ENCODE measurements at places on chromosomes 13 and 19.

DNA sequence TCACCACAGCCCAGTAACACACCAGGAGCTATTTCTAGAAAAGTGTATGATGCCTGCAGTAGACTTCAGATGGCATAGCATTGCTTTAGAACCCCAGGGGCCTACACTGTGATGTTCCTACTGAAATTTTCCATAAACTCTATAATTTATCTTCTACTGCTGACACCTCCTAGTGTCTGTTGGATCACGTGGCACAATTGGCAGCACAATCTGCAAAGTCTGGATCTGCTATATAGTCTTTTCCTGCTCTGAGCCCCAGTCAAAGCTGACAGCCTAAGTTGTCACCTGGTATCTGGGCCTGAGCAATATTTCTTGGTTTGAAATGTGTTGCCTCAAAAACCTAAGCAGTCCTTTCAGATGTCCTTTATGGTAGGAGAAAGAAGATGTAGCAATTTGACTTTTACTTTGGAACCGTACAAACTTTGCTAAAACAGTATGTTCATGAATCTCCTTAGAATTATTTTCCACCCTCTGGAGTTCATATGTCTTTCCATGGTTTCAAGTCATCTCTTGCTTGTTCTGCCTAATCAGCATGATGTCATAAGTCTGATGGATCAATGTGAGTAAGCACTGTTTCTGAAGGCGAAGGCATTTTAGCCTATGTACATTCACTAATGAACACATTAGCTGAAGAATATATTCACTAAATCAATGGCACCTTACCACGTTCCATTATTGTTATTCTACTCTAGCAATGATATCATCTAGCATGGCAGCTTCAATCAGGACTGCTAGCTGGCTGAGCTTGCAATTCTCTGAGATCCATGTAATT is 536.5 kb upstream of the NBEA start:
- DNase-seq, result no peak

- DNase-seq, result no peak
These were observed 165.2 kb downstream of the SHISA2 start for GRCh38 chr13:25886438-25887214.

GRCh38 chr13:20287976-20288375 is 55.9 kb upstream of the GJB6 start:
- no peak for DNase-seq

DNA sequence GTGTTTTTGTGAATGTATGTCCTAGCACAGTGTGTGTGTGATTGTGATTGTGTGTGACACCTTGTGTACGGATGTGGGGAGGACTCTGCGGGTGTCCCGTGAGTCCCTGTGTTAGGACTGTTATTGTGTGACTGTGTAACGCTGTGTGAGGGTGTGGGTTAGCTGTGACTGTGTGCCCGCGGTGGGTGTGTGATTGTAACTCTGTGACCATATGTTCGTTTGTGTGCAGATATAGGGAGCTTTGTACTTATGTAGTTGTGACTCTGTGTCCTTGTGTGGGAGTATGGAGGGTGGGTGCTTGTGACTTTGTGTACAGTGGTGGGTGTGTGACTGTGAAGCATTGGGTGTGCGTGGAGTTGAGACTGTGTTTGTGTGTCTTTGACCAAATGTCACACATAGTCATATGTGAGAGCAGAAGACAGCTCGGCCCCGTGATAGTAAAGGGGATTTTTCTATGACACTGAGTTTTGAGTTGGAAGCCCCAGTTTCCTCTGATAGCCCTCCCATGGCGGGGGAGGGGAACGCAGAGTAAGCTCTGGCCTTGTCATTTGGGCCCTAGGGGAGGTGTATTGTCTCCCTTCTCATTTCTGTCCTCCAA is 949 bp upstream of the ZNF260 start:
- DNase-seq, result no peak

DNA sequence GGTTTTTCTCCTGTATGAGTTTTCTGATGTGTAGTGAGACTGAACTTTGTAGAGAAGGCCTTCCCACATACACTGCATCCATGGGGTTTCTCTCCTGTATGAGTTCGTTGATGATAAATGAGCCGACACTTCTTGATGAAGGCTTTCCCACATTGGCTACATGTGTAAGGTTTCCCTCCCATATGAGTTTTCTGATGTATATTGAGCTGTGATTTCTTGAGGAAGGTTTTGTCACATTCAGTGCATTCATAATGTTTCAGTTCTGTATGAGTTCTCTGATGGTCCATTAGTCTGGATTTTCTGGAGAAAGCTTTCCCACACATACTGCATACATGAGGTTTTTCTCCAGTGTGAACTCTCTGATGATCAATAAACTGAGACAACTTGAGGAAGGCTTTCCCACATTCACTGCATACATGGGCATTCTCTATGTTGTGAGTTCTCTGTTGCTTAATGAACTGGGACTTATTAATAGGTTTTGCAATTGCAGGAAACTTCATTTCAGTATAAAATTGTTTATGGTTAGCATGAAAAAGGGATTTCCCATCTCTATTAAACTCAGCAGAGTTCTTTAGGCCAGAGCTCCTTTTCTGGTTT is 7.5 kb upstream of the ZNF350 start:
- no peak for DNase-seq

- DNase-seq, result no peak
These were observed 77.1 kb upstream of the SLC15A1 start for GRCh38 chr13:98829541-98829940.

DNA sequence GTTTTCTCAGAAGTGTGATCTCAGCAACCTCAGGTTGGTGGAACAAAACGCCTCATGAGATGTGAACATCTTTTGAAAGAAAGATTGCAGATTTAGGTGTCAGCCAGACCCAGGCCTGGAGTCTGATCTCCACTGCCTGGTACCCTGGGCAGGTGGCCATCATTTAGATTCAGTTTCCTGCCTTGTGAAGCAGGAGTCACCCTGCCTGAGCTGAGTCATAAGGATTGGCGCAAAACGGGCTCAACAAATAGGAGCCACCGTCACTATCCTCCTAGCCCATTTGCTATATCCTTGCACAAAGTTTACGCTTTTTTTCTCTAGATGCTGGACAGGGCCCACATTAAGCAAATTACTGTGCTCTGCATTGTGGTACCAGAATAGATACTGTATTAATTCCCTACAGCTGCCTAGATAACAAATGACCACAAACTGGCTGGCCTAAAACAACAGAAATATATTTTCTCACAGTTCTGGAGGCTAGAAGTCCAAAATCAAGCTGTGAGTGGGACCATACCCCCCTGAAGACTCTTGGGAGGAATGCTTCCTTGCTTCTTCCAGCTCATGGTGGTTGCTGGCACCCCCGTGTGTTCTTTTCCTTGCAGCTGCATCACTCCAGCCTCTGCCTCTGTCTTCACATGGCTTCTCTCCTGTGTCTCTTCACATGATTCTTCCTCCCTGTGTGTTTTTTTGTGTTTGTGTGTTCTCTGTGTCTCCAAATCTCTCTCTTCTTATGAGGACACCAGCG is 38.2 kb downstream of the TNFSF11 start:
- DNase-seq, result no peak

DNA sequence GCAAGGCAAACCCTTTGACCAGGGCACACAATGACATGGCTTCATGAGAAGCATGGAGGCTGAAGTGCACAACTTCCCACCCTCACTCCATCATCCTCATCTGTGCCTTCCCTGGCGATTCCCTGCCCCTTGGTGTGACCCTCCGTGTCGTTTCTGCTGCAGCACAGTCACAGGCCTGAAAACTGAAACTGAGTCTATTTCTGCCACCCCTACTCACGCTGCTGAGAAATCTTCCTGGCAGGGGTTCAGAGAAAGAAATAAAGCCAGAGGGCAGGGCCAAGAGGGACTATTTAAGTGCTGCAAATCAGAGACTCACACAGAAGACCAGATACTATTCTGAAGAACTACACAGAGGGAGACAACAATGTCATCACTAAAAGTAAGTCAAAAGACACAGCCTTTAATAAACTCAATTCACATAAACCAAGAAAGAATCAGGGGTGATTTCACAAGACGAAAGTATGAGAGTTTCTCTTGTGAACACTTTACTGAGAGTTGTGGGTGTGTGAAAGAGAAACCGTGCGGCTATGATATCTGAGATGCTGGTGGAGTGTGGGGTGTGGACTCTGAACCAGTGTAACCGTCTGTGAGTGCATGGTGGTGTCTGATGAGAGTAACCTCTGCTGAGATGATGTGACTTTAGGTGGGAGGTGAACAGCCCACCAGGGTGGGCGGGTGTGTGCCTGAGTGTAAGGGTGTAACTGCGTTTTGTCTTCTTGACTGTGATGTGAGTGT is 23.5 kb downstream of the LGALS16 start:
- no peak for DNase-seq

- DNase-seq, result no peak
These were observed 11.4 kb upstream of the KRTDAP start for GRCh38 chr19:35501684-35502083.

DNA sequence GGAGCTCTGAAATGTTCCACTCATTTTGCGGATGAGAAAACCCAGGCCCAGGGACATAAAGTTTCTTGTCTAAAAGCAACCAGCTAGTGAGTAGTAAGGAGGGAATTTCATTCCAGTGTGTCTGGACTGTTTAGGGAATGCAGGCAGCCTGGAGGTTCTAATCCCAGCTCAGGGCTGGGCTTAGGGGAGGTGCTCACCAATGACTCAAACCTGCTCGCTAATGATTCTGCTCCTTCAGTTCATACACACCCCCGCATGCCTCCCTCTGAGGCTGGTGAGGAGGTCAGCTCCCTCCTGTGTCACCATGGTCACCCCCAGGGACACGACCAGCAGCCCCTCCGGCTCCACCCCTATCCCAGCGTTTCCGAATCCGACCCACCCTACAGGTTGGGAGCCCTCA is 34.6 kb downstream of the CYP4F2 start:
- DNase-seq, result no peak

GRCh38 chr19:54526972-54527371 is 24.3 kb downstream of the LAIR2 start:
- no peak for DNase-seq

GRCh38 chr19:58229255-58229639 is 533 bp downstream of the ZNF544 start:
- no peak for DNase-seq

- DNase-seq, result no peak
These were observed 158.6 kb upstream of the SOX1 start for GRCh38 chr13:111908361-111908760.

DNA sequence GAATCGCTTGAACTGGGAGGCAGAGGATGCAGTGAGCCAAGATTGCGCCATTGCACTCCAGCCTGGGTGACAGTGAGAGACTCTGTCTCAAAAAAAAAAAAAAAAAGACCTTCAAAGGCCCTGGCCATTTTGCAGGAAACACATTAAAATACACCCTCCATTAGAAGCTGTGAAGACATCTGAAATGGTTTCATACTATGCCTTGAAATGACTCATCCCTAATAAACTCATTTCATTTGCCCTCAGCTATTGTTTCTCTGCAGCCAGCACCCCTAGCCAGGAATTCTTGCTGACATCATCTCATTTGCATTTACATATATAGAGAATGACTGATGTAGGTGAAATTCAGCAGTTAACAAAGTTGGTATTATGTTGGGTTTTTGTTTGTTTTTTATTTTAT is 8.7 kb downstream of the EML2 start:
- DNase-seq, result no peak

DNA sequence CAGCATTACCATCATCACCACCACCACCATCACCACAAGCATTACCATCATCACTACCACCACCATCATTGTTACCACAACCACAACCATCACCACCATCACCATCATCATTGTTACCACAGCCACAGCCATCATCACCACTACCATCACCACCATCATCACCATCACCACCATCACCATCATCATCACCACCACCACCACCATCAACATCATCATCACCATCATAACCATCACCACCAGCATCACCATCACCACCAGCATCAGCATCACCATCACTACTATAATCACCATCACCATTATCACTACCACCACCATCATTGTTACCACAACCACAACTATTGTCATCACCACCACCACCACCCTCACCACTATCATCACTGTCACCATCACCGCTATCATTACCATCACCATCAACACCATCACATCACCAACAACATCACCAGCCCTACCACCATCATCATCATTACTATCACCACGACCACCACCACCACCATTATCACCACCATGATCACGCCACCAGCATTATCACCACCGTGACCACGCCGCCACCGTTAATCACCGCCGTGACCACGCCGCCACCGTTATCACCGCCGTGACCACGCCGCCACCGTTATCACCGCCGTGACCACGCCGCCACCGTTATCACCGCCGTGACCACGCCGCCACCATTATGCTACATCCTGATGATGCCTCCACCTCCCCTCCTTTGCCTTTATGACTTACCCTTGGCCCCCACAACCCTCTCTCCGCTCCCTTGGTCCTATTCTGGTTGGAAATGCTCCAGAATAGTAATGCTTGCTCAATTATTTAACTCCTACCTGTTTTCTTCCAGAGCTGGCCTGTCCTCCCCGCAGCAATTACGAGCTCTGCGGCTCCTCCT is 10.0 kb upstream of the FXYD3 start:
- DNase-seq, result no peak

DNA sequence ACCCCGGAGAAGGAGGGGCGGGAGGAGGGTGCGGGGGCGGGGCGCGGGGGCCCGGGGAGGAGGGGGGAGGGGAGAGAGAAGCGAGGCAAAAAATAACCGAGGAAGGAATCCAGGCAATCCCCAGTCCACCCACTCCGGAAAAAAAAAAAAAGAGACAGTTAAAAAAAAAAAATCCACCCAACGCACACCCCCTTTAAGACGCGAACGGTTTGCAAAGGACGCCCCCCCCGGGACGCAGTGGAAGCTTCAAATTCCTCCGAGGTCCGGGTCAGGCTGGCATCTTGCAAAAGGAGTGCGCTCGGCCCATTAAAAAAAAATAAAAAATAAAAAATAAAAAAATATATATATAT is at the start of gene CACNA1A:
Gene CACNA1A, minus strand, starts transcription at position 9 of the 350 bp plus-strand sequence. CDS start 255 bp downstream, outside the sequence.
- DNase-seq, result no peak

DNA sequence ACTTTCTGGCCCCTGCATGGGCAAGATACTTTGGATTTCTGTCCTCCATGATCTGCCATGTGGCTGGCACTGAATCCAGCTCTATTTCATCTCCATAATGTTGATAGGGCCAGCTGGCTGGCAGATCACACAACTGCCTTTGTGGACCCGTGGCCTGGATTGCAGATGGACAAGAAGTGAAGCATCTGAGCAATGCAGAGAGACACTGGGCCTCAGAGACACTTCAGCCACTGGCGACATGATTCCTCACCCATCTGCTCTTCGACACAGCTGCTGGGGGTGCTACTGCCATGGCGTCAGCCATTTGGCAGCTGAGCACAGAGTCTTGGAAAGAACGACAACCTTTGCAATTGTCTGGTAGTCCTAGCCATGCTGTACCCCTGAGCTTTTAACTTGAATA is 79.5 kb upstream of the MYO16 start:
- DNase-seq, result no peak

DNA sequence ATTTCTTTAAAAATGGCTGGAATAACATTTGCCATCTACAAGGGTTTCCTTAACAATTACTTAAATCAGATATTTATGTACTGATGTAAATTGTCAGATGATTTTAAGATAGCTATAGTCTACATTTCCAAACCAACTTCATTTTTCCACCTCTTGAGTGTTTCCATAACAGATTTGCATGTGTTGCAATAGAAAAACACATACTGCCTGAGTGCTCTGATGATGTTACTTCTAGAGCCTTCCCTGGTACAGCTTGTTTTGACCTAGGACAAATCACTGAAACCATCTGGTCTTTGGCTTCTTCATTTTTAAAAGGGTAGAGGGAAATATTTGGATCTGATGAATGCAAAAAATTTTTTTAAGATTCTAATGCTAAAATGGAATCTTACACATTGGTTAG is 245.9 kb downstream of the PCDH9 start:
- DNase-seq, result no peak

- DNase-seq, result no peak
These were observed 388.4 kb downstream of the NDFIP2 start for GRCh38 chr13:79869326-79869725.
